ENCODE measurements at places on chromosomes 1 and 21.

DNA sequence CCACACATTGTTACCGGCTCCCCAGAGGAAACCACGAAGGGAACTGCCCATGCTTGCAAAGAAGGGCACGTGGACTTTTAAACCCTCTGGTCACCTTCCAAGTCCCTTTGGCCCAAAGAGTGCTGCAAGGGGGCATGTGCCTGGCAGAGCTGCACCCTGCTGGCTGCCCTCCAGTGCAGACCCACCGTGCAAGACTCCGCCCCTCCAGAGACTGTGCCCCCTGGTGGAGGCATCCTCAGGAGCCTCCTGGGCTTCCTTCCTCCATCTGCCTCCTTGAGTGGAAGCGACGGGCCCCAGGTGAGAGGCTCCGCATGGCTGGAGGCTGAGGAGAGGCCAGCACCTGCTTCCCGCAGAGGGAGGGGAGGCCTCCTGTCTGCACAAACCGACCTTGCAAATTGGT is 100.6 kb downstream of the CRYAA start:
- no peak for DNase-seq

DNA sequence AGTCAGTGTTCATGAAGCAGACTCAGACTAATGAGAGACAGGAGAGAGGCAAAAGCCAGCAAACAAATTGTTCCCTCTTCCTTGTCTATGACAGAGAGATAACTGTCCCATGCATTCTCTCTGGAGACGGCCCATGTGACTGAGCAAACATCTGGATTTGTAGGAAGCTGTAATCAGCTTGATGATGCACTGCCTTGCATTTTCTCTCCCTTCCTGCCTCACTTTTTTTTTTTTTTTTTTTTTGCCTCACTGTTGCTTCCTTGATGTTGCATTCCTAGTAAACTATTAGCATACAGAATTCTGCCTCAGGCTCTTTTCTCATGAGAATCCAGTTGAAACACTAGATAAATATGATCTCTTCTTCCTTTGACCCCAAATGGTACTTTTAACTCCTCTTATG is 134.5 kb downstream of the HHIPL2 start:
- DNase-seq, result peak; percentile 36

DNA sequence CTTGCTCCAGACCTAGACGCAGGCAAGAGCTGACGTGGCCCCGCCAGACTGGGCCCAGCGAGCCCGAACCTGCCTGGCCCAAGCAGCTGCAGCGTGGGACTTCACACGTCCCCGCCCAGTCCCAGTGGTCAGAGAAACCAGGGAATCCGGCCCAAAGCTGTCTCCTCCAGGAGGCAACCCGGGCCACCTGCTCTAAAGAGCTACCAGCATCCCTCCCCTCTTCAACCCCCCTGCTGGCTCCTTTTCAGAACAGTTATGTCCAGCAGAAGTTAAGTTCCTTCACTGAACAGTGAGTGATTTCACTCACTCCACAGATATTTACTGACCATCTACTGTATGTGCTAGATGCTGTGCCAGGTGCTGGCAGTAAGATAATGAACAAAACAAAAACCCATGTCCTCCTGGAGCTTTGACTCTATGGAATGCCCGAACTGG is 2.1 kb upstream of the EFNA1 start:
- DNase-seq, result no peak

DNA sequence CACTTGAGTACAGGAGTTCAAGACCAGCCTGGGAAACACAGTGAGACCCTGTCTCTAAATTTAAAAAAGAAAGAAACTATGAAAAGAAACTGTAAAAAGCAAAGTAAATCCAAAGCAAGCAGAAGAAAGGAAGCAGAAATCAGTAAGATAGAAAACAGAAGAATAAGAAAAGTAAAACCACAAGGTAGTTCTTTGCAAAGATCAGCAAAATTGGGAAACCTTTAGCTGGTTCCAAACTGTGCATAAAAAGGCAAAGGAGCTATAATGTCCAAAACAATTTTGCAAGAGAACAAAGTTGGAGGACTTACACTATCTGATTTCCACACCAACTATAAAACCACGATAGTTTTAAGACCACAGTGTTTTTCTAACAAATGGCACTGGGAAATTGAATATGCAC is 218.8 kb downstream of the RPS6KC1 start:
- DNase-seq, result no peak

DNA sequence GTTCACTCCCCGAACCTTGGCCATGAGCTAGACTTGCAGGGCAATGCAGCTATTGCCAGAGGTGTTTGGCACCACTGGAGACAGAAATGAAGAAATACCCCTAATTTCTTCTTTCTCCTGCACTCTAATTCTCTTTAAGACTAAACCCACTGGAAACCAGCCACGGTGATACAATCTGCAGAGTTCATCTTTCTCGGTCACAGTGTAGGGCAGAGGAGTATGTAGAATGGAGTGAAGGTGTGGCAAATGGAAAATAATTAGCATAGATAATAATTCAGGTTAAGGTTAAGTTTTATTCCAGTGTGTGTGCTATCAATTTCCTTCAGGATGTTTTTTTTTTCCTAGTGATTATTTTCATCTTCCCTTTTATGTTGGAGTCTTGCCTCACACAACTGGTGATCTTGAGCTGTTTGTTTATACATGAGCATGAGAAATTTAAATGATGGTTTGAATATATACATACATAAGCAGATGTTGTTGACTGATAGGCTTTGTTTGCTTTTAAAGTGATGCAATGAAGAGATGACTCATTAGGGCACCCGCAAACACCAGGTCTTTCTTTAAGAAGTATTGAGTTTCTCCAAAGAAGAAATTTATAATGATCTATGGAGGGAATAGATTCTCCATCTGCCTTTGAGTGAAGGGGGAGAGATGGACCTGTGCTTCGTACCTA is 81.9 kb downstream of the SPATA17 start:
- no peak for DNase-seq

DNA sequence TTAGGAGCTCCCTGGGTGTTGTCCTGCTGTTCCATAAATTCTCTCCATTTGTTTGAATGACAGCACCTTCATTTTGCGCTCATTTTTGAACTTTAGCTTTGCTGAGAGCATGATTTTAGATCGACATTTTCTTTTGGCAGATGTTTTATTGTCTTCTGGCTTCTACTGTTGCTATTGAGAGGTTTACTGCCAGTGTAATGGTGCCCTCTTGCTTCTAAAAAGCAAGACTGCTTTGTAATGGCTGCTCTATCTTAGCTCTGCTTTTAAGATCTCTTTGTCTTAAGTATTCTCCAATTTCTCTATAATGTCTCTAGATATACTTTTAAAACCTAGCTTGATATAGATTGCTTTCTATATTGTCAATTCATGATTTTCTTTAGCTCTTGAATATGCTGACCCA is 27.8 kb downstream of the THEM4 start:
- no peak for DNase-seq

DNA sequence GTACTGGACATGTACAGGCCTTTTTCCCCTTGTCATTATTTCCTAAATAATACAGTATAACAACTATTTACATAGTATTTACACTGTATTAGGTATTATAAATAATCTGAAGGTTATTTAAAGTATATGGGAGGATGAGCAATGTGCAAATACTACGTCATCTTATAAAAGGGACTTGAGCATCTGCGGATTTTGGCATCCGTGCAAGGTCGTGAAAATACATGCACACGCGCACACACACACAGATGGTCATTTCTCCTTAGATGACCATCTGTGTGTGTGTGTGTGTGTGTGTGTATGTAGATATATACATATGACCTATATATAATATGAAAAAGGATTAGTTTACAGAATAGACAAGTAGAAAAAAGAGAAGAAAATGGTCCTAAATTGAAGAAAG is 15.4 kb downstream of the ALG14 start:
- no peak for DNase-seq

DNA sequence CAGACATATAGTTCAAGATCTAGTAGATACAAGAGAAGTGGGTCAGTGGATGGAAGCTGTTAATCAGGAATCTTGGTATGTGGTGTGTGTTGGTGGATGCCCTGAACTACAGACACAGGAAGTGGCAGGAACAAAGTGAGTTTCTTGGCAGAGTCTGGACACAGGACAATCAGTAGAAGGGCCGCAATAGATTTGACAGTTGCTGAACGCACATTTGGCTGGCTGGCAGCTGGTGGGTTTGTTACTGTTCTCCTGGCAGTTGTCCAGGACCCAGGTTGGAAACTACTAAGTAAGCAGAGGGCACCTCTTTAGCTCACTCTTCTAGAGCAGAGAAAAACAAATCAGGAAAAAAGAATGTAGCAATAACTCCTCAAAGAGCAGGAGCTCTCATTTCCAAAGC is 13.2 kb downstream of the KRTAP26-1 start:
- DNase-seq, result no peak

DNA sequence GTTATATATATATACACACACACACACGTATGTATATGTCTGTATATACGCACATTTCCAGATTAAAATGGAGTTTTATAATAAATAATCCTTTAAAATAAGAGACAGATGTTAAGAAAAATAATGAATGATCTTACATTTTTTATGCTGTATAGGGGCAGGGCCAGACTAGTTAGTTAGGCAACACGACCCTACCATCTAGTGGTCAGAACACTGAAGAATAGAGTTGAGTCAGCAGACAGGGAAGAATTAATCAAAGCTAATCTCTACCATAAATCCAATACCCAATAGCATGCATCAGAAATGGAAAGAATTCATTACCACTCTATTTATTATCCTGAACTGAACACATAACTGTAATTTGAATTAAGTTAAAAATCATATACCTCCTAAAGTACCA is 156.7 kb downstream of the BRINP3 start:
- DNase-seq, result no peak

- no peak for DNase-seq
Measured at GRCh38 chr21:32958288-32959002, 67.3 kb upstream of the OLIG2 start.

DNA sequence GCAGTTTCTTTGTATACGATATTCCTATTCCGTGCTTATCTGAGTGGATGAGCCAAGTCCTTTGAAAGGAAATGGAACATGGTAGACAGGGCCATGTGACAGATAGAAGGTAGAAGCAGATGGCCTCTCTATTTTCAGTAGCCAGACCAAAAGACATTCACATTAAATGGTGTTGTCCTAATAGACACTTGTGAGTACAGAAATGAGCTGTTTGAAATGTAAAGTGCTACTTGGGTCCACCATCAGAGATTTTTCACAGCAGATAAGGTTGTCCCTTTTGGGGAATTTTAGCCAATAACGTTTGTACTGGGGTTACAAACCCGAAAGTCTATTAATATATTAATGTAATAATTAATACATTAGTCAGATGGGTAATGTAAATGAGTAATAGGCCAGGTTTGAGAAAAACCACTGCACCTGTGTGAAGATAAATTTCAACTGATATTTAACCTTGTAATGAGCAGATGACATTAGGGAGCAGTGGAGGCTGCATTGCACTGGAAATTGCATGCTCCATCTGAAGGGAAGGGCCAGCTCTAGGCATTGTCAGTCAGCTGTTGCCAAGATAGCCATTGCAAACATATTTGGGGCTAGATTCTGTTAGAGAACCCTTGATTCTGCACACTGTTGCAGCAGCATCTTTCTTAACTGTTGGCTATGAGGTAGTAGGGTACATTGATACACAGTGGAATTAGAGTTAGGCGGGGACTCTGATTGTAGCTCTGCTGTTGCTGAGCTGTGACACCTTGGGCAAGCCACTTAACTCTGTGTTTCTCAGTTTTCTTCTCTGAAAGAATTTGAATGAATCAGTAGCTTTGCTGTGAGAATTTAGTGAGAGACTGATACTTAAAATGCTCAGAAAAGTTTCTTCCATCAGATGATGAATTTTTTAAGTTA is 43.8 kb downstream of the FGGY start:
- DNase-seq, result no peak

- DNase-seq, result no peak
Measured at GRCh38 chr1:231684356-231685244, 58.0 kb downstream of the DISC1 start.

GRCh38 chr1:43345120-43345519 is 7.5 kb downstream of the MPL start:
- DNase-seq, result no peak

DNA sequence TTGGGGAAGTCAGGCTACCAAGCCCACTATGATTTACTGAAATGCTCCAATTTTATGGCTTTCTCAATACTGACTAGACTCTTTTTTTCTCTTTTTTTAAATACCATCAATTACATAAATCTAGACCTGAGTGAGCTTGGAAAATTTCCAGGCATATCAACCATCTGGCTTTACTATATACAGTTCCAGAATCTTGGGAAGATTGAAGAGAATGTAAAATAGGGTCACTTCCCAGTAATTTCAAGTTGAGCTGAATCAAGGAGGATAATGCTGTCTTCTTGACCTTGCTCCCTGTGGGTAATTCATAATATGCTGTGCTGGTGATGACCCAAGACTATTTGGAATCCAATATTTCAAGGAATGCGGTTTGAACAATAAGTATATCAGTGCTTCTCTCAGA is 108.1 kb downstream of the MAP3K21 start:
- no peak for DNase-seq

- DNase-seq, result peak; percentile 98
Measured at GRCh38 chr1:172398970-172399755, 21.3 kb upstream of the C1orf105 start.

DNA sequence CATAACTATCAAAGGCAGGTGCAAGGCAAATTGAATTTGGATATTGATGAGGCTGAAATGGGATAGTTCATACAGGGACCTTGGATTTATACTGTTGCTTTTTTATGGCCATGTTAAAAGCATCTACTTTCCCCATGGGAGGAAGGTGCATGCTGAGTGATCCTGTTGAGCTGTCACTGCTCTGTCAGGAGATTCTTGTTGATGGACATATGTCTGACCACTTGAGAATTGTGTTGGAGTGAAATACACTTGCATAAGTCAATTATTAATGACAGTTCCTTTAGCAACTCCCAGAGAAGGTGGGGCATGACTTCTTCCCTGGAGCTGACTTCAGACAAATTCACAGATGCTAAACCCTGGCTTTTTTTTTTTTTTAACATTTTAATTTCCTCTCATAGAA is 58.4 kb upstream of the DYNLT5 start:
- no peak for DNase-seq

DNA sequence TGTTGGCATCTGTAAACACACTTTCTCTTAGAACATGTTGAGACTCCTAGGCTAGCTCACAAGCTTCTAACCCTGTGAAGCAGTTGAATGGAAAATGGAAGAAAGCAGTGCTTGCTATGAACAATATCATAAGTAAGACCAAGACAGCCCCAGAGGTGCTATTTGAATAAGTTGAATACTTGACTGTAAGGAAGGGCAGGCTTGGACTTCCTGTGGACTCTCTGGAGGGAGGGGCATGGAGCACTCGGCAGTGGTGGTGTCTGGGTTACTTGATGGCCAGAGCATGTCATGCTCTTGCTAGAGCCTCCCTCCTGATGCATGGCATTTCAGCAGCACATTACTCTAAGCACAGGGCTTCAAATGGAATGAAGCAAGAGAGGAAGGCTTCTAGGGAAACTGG is 60.0 kb downstream of the MRPS6 start:
- DNase-seq, result no peak

DNA sequence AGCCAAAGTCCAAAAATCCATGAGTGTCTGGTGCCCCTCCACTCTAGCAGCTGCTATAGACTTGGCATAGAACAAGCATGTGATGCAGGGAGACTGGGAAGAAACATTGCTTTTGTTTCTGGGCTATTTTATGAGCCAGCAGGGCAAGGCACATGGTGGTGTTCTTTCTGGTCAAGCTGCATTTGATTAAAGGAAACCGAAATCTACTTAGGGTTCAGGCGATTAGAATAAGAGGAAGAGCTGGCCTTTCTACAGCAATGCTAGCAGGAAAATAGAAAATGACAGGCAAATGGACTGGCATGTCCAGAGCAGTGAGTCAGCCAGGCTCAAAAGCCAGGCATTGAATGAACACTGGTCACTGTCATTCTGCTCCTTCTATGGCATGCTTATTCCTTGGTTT is 28.5 kb upstream of the ARHGAP29 start:
- DNase-seq, result peak; percentile 69

- DNase-seq, result no peak
Measured at GRCh38 chr1:164937291-164937690, 378.3 kb downstream of the PBX1 start.

- peak; percentile 60 for DNase-seq
Measured at GRCh38 chr1:223827193-223827663, 18.5 kb downstream of the TP53BP2 start.

All from GM23248 (cell line).